Stimulated activated naive CD4-positive, alpha-beta T cell (primary cell): ENCODE measurements at places on chromosomes 12 and 14.
A peak's percentile ranks its signal among the peaks of the same experiment; 100 is the strongest.

DNA sequence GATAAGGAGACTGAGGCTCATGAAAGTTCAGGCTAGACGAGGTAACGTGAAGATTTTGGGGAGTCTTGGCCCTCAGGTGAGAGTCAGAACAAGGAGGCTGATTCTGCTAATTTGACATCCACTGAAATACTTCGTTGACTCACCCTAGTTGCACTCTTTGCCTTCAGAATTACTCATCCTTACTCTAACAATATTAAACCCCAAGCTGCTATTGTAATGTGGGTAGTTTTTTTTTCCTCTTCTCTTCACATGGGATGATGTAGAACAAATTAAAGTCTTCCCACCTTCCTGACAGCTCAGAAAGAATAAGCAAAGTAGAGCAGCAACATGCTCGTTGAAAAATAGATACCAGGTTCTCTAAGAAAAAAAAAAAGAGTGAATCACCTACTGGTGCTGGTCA is 22.0 kb upstream of the SRRM4 start:
- no peak for DNase-seq

GRCh38 chr12:43590307-43590706 is 38.3 kb upstream of the ADAMTS20 start:
- no peak for DNase-seq

GRCh38 chr14:36626151-36626550 is 35.5 kb upstream of the PAX9 start:
- DNase-seq, result no peak

GRCh38 chr12:4269279-4269991 is 4.1 kb upstream of the CCND2 start:
- DNase-seq, result peak; percentile 94

GRCh38 chr14:71301611-71302010 is 394.4 kb downstream of the PCNX1 start:
- no peak for DNase-seq
